ENCODE measurements at places on chromosomes 13 and 19.

- no peak for DNase-seq
Measured at GRCh38 chr19:37114001-37114400, 35.8 kb downstream of the ZNF420 start.

DNA sequence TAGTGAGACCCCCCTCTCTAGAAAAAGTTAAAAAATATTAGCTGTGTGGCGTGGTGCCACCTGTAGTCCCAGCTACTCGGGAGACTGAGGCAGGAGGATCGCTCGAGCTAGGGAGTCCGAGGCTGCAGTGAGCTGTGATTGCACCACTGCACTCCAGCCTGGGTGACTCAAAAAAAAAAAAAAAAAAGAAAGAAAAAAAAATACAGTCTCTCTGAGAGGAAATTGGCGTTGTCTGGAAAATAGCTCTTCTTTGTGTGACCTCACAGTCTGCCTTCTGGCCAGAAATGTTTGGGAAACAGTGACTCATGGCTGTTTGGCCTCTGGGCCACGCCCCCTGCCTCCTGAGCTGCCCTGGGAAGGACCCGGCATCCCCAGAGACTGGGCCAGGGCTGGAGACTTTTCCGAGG lies 10.7 kb downstream of the MARCHF2 start:
- no peak for DNase-seq

- DNase-seq, result peak; percentile 56
Measured at GRCh38 chr19:11797491-11797890, 832 bp upstream of the ZNF491 start.

DNA sequence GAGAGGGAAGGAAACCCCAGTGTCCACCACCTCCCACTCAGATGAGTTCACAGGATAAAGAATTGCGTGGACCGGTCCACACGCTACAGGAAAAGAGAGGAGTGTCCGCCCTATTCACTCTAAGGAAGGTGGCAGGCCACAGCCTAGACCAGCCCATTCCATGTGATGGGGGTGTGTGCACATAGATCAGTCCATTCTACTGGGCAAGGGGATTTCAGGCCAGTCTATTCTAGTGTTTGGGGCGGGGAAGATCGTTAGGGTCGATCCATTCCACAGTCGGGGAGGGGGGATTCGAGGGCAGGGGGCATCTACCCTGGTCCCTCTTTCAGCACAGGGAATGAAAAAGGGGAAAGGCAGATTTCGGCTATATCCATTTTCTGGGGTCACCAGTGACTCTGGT lies 7.8 kb downstream of the FIZ1 start:
- DNase-seq, result no peak

DNA sequence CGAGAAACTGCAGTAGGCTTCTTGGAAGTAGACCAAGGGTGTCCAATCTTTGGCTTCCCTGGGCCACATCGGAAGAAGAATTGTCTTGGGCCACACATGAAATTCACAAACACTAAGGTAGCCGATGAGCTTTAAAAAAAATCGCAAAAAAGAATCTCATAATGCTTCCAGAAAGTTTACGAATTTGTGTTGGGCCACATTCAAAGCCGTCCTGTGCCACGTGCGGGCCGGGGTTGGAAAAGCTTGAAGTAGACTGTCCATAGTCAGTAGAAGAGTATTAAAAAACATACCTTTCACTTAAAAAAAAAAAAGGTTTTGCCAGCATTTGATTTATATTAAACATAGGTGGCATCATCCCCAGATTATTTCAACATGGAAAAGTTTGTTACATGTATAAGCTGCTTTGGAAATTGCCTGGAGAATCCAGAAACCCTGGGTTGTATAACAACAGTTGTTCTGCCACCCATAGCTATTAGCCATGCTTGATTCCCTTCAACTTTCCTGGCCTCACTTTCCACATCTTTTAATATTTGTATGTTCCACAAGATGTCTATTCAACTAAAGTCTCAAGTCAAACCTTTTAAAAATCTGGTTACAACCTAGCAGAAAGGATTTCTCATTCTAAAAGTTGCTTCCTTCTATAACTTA lies 1.0 kb downstream of the IFT88 start:
- DNase-seq, result no peak

GRCh38 chr19:50380751-50381151 lies 3.4 kb upstream of the POLD1 start:
- no peak for DNase-seq

DNA sequence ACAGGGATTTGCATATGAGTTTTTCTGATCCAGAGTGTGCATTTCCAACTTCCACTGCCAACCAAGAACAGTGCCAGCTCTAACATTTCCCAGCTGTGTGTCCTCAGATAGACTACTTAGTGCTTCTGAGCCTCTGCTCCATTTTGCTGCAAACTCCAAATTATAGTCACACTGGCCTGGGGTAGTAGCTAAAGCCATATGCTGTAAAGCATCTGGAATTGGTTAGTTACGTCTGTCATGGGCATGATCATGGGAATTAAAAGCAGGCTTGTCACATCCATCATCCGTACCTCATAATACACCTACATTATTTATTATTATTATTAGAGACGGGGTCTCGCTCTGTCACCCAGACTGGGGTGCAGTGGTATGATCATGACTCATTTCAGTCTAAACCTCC lies 7.1 kb downstream of the ELAVL3 start:
- no peak for DNase-seq

GRCh38 chr19:4018140-4018613 lies 10.6 kb downstream of the PIAS4 start:
- DNase-seq, result no peak

DNA sequence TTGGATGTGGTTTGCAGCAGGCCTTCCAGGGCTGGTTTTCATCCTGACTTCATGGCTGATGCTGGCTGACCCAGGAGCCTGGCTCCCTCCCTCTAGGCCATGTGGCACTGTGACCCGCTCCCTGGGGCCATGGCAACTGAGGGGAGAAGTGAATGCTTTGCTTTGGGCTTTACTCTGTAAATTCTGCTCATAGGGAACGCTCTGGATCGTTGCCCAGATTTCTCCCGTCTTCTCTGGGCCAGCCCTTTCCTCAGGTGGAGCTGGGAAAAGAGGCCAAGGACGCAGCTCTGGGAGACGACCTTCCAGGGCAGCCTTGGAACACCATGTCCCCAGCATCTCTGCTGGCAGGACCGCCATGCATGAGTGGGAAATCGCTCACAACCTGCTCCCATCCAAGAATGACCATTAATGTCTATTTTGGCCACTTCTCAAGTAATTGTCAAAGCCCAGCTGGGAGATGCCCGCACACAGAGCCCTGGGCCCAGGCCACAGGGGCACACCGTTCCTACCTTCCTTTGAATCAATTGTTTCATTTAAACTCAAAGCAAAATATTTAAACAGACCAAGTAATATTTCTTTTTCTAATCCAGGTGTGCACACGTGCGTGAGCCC lies 321.8 kb downstream of the TEX29 start:
- no peak for DNase-seq

- DNase-seq, result no peak
Measured at GRCh38 chr19:48271531-48272151, 1.8 kb downstream of the ZNF114 start.

- no peak for DNase-seq
Measured at GRCh38 chr13:29875646-29876045, 25.2 kb upstream of the UBL3 start.

- DNase-seq, result no peak
Measured at GRCh38 chr19:28401739-28402424, 811.1 kb downstream of the UQCRFS1 start.

GRCh38 chr13:97429681-97430081 lies 4.3 kb upstream of the RAP2A start:
- no peak for DNase-seq

GRCh38 chr13:104099750-104100149 lies 1033.5 kb upstream of the SLC10A2 start:
- DNase-seq, result no peak

- no peak for DNase-seq
Measured at GRCh38 chr19:7729211-7729610, 2.7 kb downstream of the CLEC4G start.

GRCh38 chr13:59566561-59566960 lies 597.2 kb downstream of the DIAPH3 start:
- DNase-seq, result no peak

- no peak for DNase-seq
Measured at GRCh38 chr13:72163678-72164077, 296.7 kb upstream of the DACH1 start.

DNA sequence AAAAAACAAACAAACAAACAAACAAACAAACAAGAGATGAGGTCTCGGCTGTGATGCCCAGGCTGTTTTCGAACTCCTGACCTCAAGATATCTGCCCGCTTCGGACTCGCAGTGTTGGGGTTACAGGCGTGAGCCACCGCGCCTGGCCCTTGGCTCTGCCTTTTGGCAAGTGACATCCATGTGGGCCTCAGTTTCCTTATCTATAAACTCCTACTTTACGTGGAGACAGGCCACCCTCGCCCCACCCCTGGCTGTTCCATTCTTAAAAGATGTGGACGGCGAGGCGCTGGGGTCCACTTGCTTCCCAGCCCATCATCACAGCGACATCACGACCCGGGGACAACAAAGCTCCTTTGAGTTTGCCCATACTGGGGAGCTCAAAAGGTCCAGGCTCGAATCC lies 1.7 kb downstream of the TSSK6 start:
- DNase-seq, result no peak

GRCh38 chr13:24887759-24888158 lies 123.8 kb downstream of the RNF17 start:
- no peak for DNase-seq

GRCh38 chr13:91313103-91313502 lies 34.4 kb upstream of the MIR17HG start:
- no peak for DNase-seq

- no peak for DNase-seq
Measured at GRCh38 chr13:49220036-49220855, at the start of gene MLNR. MLNR (plus strand) TSS chr13:49220338; CDS start chr13:49220338, 0 bp downstream.

- DNase-seq, result peak; percentile 42
Measured at GRCh38 chr13:42355092-42355485, 83.1 kb downstream of the AKAP11 start.

- DNase-seq, result no peak
Measured at GRCh38 chr19:45470762-45471081, 2.9 kb downstream of the FOSB start.

DNA sequence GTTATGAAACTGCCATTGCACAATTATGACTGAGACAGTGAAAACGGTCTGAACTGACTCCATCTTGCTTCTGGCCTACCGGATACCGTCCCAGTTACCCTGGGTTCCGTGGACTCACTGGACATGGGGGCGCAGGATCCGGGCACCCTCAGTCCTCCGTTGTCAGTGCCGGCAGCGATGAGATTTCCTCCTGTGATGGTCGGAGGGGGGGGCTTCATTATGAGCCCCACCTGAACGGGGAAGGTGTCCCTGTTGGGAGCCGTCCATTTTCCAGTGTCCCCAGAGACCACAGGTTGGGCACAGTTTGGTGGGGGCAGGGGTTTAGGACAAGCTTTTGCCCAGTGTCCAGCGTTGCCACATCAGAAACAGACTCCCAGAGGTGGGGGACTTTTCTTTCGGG lies 23.4 kb downstream of the TMEM255B start:
- DNase-seq, result no peak

DNA sequence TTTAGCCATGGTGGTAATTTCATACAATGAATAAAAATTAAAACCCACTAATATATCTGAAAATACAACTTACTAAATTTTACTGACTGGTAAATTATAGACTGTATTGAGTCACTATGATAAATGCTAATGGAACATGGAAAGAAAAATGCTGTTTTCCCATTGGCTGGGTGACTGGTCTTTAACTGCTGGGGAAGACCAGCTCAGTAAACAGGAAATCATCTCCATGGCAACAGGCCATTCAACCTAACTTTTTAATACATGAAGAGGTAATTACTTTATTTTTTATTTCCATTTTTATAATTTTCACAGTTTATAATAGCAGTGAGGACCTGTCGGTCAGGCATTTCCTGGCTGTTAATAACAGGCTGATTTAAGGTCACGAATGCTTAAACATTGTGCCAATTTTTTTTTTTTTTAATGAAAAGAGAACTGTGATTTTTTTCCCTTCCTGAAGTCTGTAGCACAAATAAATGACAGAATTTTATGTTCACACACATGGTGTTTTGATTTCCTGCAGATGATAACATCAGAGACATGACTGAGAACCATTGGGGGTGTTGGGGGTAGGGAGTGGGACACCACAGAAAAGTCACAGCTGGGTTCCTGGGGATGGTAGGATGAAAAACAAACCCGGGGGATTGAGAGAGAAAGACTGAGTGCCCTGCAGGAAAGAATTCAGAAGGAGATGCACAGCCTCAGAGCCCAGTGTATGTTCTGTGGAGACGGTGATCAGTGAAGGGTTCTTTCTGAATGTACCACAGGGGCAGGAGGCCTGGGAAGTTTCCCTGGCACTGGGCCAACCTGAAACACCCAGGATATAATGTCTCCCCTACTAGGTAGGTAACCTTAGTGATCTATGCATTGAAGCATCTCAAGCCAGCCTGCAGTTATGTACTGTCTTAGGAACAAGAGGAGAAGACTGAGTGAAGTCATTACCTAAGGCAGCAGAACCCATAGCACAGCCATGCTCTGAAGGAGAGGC lies 297.1 kb downstream of the COG6 start:
- DNase-seq, result no peak

DNA sequence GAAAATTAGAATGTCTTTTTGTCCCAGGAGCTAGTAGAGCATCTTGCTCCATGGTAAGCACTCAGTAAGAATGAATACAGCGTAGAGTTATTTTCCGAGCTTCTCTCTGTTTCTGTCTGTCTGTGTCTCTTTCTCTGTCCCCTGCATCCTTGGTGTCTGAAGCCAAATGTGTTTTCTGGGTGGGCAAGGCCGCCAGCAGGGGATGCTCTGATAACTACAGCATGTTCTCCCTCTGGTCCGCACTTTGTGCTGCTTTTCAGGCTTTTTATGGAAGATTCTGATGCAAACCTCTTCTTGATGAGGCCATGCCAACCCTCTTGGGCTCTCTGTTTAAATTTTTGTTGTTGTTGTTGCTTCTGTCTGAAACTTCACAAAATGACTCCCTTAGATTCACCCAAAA lies 142.8 kb upstream of the UBL3 start:
- DNase-seq, result no peak

GRCh38 chr13:70527599-70527998 lies 419.3 kb upstream of the KLHL1 start:
- no peak for DNase-seq

GRCh38 chr19:57016076-57016475 lies 103.7 kb upstream of the USP29 start:
- no peak for DNase-seq
